ENCODE measurements at places on chromosomes 6 and 20.

DNA sequence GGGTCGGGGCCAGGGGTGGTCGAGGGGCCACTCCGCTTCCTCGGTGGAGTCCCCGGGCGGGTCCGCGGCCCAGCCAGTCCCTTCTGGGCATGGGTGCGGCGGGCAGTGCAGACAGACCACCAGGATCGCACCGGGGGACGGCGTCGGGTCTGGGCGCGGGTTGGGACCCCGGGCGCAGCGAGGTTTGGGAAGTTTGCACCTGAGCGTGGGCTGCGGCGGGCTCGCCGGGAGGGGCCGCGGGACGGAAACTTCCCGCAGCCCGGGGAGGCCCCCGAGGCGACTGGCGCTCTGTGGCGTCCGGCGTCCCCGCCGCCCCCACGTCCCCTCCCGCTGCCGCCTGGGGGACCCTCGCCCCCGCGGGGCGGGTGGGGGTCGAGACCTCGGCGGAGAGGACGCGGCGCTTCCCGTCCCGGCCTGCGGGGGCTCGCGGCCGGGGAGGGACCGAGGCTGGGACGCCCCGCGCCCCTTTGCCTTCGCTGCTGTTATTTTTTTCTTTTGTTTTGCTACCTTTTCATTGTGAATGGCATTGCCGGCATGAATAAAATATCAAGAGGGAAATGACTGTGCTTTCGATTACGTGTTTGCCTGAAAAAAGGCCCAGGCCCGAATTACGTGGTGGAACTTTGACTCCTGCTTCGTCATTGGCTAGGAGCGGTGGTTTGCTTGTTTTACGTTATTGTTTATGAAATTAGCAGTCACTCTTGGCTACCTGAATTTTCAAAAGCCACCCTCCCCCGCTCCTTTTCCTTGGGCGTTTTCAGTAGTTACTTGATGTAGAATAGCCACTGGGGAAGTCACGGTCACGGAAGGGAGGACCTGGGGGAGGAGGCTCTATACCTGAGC is 703 bp downstream of the SNX9 start:
- DNase-seq, result peak; percentile 78

- no peak for DNase-seq
Observed at GRCh38 chr6:105677671-105678475, 275.0 kb upstream of the PREP start.

GRCh38 chr20:41009946-41010345 is 18.7 kb upstream of the TOP1 start:
- DNase-seq, result no peak

DNA sequence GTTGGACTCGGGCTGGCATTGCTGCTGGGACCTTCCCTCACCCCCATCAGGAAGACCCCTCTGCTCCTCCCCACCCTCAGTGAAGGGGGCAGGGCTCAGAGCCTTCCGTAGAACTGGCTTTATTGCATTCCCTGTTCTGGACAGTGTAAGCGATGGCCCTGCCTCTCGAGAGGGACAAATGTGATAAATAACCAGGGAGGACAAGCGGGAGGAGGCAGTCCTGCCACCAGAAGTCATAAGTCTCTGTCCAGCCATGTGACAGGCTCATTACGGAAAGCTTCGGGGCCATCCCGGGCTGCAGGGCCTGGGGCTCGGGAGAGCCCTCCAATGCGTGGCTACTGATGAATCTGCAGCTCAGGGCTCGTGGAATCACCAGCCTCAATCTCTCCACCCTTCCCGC is 58.5 kb upstream of the MDGA1 start:
- DNase-seq, result no peak

GRCh38 chr6:147653631-147654030 is 145.1 kb downstream of the SAMD5 start:
- no peak for DNase-seq

- no peak for DNase-seq
Observed at GRCh38 chr6:33836806-33837469, 33.1 kb upstream of the MLN start.

DNA sequence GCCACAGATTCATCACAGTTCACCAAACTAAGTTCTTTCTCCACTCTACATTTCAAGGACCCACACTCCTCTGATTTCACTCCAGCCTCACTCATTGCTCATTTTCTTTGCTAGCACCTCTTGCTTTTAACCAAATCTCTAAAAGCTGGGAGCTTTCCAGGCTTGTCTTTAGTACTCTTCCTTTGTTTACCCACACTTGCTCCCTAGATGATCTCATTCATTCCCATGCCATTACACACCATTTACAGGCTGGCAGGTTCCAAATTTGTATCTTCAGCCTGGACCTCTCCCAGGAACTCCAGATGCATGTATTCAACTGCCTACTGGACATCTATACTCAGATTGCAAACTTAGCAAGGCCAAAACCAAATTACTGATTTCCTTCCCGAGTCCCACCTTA is 5.3 kb upstream of the GUCA1B start:
- no peak for DNase-seq

DNA sequence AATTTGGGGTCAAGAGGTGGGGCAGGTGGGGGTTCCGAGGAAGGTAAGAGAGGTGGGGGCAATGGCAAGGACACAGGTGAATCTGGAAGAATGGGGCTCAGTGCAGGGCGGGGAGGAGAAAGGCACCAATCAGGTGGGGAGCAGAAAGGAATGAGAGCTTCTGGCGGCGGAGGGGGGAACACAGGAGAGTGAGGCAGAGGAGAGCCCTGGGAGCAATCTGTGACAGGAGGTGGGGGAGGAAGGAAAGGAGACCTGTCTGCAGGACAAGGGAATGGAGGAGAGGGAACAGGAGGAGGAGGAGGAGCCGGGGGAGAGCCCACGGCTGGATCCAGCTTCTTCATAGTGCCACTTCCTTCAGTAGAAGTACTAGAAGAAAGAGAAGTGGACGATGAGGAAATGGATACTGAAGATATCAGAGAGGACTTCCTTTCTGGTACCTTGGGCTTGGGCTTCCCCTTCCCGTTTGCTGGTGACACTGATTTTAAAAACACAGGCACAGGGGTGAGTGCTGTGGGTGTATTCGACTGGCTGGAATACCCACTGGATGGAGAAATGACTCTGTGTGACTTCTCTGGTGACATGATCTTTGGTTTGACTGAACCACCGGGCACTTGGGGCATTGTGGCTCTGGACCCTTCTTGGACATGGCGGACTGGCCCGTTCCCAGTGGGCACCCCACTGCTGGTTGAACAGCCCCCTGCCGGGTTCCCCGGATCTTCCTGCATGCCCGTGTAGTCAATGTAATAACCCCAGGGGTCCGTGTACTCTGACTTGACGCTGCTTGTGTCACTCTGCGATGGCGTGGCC is 27.4 kb downstream of the HEBP2 start:
- DNase-seq, result no peak

- DNase-seq, result no peak
Observed at GRCh38 chr20:1927217-1927616, 32.0 kb downstream of the SIRPA start.

- DNase-seq, result no peak
Observed at GRCh38 chr6:136517002-136517401, 33.2 kb downstream of the MAP7 start.

DNA sequence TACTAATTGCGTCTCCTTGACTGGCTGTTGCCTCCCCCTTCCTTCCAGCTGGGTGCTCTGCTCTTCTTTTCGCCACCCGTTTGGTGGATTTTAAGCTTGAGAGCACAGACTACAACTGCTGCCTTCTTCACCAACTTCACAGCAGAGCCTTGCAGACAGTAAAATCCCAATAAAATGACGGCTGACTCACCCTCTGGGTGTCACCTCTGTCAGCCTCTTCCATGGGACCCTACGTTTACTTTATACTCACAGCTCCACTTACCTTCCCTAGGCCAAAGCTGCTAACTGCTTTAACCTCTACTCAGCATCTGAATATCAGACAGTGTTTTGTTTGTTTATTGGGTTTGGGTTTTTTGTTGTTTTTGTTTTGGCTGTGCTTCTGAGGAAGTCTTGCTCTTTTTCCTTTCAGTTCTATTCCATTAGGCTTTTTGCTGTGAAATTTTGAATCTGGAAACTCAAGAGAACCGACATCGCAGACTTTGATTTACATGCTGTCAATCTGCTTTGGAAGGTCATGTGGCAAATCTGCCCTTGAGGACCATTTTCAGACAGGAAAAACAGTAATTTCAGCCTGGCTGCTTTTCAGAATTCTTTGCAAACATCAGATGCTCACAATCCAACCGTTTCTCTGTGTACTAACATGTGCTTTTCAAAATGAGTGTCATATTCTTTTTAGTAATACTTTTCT is 2.4 kb downstream of the AGPAT4 start:
- no peak for DNase-seq

DNA sequence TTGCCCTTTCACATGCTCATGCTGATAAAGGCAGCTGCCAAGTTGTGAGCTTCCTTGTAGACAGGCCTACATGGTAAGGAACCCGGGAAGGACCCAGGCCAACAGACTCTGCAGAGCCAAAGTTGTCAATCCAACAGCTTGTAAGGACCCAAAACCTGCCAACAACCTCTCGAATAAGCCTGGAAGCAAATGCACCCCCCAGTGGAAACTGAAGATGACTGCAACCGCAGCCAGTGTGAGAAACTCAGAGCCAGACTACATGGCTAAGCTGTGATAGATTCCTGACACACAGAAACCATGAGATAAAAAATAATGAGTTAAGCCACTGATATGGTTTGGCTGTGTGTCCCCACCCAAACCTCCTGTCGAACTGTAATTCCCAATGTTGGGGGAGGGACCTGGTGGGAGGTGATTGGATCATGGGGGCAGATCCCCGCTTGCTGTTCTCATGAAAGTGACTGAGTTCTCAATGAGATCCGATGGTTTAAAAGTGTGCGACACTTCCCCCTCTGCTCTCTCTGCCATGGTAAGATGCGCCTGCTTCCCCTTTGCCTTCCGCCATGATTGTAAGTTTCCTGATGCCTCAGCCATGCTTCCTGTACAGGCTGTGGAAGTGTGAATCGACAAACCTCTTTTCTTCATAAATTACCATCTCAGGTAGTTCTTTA is 18.8 kb upstream of the CLPSL2 start:
- DNase-seq, result no peak

GRCh38 chr20:19099596-19100545 is 112.6 kb upstream of the SLC24A3 start:
- no peak for DNase-seq

DNA sequence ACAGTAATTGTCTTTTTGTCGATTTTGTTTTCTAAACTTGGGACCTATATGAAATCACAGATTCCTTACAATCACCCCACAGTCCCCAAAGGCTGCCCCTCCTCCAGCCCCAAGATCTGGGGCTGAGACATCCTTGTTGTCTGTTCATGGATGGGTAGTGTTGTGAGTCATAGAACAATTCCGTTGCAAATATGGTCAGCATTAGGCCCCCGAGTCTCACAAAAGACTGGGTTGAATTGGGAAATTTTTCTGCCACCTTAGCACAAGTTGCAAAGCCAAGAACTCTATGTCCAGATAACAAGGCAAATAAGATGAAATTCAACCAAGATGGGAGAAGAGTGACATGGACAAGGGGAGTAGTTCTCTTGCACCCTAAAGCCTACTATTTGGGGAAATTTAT is 10.5 kb upstream of the TAB2 start:
- DNase-seq, result no peak

GRCh38 chr6:7484666-7485065 is 56.8 kb upstream of the DSP start:
- DNase-seq, result no peak

GRCh38 chr6:22583230-22583629 is 13.9 kb downstream of the HDGFL1 start:
- no peak for DNase-seq

DNA sequence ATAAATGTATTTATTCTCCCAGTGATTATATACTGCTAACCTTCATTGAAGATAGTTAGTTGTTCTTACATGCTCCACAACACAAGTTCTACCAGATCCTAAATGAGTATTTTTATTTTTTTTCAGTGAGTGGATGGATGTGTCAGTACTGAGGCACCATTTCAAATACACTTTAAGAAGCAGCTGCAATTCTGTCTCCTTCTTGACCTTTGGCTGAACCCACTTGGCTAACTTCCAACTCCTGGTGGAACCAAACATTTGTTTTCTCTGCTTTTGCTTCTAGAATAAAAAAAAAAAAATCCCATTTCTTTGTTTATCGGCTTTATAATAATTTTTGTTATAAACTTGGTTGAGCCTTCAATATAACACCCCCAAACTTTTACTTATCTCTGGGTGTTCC is 458.3 kb upstream of the MAP3K7 start:
- DNase-seq, result no peak

DNA sequence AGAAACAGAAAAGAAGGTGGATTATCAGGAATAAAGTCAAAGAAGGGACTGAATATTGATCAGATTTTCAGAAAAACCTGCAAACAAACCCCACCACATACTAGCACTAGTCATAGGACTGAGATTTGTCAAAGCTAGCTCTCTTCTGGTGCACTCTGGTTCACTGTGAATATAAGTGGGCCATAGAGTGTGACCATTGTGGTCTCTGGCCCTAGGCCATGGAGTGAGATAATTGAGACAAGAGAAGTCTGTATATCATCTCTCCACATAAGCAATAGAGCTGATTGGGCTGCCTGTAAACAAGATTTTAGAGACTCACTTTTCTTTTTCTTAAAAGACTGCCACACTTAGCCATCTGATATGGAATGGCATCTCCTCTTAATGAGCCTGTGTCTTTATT is 247.2 kb downstream of the LAMA2 start:
- DNase-seq, result no peak

DNA sequence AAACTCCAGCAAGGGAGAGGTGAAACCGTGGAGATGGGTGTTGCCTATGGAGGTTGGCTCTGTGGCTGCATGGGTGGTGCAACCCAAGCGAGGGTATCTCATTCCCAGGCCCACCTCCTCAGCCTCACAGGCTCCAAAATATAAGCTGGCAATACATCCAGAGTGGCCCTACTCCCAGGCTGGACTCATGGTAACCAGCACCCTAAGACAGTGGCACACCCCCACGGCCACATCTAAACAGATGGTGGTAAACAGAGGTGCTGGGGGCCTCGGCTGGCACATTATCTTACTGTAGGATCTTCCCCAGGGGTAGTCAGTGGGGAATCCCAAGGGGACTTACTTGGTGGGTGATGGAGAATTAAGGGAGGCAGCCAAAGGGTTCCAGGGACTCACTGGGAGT is 33.7 kb upstream of the CCND3 start:
- DNase-seq, result peak; percentile 42

DNA sequence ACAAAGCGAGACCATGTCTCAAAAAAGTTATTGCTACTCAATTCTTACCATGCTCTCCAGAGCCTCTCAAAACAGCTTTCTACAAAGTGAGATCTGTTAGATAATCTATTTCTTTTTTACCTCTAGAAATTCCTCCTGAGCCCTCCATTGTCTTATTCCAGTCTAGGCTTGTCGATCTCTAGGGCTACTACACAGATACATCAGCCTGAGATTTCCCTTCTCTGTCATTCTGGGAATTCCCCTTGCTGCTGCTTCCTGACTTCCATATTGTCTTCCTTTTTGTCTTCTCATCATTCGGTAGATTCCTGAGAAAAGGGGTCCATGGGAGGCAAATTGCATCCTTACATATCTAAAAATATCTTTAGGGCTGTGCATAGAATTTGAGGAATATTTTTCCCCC is 75.6 kb upstream of the GNRH2 start:
- DNase-seq, result no peak

GRCh38 chr20:8148501-8148900 is 16.4 kb downstream of the PLCB1 start:
- no peak for DNase-seq

- DNase-seq, result no peak
Observed at GRCh38 chr6:16278048-16278724, 39.8 kb downstream of the GMPR start.
